ENCODE measurements at places on chromosomes 7 and 10. TPM values are rescaled to one million over a fixed set of nuclear protein-coding genes. Genes with fewer than 3 reads are reported as not detected.

The GIGYF1 gene
- 4.0 TPM for total RNA-seq

The NACAD gene
- 3.2 TPM for total RNA-seq

The OR6V1 gene
- not detected for total RNA-seq

The PRSS58 gene
- total RNA-seq: not detected

- peak; percentile 95 for DNase-seq
Observed at GRCh38 chr10:61760943-61761824, 98.5 kb downstream of the CABCOCO1 start.

GRCh38 chr7:1666823-1667565 is 3.1 kb upstream of the ELFN1 start:
- DNase-seq: no peak

GRCh38 chr10:46548498-46549090 is 7.9 kb downstream of the GPRIN2 start:
- peak; percentile 45 for DNase-seq

DNA sequence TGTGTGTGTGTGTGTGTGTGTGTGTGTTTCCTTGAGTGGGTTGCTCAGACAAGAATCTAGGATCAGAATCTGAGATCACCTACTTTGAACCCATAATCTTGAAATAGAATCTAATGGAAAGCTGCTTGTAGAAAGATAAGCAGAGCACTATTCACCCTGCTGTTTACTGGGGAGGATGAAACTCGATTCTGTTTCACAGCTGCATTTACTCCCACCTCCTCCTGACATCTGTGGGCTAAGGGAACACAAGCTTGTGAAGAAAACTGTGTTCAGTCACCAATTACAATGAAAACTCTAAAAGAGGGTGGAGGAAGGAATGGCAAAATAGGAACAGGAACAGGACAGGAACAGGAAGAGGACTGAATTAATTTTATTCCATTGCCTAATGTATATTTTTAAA is 269.5 kb downstream of the TSPAN12 start:
- no peak for DNase-seq

GRCh38 chr10:76231286-76231934 is 800.0 kb downstream of the LRMDA start:
- no peak for DNase-seq

DNA sequence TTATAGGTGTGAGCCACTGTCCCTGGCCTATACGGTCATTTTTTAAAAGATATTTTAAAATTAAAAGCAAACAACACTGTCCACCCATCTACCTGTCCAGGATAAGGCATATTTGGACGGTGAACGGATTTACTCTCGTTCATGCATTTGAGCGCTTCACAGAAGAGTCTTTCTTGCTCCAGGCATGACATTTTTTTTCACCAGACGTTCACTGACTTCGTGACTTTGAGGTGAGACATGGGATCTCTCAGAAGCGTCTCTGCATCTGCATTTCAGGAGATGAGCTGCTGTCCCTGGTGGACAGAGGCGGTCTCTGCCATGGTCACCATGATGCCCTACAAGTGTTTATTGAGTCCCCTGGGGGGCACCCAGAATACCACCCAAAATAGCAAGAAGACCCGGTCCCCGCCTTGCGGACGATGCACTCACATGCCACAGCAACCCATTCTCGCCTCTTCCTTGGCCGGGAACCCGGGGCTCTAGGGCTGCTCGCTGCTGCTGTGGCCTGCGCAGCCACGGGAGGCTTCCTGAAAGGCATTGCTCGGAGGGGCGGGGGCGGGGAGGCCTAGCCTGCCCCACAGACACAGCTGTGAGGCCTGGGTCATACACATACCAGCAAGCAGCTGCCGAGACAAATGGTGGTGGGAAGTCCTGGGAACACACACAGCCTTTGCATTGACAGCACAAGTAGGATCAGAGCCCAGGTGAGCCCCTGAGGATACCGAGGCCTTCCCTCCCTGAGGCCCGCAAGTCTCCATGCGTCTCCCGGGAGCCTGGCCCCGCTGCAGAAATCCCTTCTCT is 84.4 kb downstream of the RGS10 start:
- no peak for DNase-seq

DNA sequence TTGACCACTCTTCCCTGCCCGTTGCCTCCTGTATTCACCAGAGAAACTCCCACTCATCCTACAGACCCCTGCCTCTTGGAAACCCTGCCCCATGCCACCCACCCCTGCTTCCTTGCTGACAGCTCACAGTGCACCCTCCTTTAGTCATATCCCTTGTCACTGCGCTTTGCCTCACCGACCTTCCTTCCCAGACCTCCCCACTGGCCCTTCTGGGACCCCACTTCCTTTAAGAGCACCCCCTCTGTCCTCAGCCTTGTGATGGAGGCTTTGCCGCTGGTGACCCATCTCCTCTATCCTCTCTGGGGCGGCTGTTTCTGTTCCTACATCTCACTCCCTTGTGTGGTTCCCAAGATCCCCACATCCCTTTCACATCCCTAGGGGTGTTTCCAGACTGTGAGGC is 92.8 kb upstream of the ZMIZ1 start:
- no peak for DNase-seq

- DNase-seq: peak; percentile 59
Observed at GRCh38 chr7:44921607-44922350, 36.4 kb upstream of the PURB start.
